ENCODE measurements at places on chromosomes 7 and 10.

- no peak for DNase-seq
Observed at GRCh38 chr10:17878896-17879295, 69.7 kb downstream of the MRC1 start.

DNA sequence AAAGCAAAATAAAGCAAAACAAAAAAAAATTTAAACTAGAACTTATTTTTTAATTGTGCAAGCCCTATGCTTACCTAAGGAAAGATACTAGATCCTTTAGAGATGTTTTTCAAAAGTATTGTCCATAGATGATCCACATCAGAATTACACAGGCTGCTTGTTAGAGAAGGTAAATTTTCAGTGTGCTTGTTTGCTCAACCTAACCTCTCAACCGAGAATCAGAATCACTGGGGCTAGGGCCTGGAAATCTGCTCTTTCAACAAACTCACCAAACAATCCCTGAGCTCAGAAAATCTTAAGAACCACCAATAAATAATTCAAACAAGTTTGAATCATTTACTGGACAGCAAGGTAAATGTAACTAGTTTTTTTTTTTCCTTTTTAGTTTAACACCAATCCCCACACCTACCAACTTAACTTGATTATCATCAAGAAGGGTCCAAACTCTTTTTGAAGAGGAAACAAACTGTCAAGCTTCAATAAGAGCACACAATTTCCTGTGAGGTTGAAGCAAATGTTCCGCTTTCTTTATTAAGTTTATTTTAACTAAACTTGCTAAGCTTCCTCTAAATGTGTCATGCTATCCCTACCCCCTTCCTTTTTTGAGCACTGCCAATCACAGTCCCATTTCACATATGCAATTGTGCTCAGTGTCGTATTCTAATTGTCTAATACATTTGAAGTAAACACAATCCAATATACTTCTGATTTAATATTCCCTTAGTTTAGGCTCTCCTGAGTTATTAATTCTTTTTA, 7.4 kb upstream of the TSPAN33 start:
- DNase-seq: no peak

DNA sequence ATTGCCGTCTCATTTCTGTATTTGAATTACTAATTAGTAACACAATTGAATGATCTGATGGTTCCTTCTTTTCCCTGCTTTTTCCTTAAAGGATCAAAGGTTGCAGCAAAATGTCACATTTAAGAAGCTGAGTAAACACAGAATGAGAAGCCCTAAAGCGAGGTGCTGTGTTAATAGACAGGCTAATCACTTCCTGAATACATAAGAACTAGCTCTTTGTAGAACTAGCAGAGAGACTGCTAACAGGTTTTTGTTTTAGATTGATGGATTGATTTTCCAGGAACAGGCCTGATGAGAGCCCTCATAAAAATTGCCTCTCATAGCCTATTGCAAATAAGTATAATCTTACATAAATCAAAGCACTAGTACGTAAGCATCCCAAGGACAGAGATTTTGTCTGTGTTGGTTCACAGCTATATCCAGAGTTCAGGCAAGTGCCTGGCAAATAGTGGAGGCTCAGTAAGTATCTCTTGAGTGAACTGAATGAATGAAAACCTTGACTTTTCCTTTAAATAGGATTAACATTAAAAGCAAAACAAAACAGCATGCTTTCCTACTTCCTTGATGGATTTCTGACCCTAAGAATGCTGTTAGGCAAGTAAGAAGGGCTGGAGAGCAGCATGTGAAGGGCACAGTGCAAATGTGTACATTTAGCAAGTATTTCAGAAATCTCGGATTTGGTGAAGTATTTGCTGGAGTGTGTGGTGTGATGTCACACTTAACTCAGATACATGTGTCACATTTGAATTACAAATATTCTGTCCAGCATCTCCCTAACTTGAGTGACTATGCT, 3.3 kb downstream of the TMEM229A start:
- DNase-seq: no peak

- DNase-seq: no peak
Observed at GRCh38 chr10:110506448-110506847, 8.7 kb downstream of the DUSP5 start.

- DNase-seq: no peak
Observed at GRCh38 chr10:99232360-99232999, 3.2 kb downstream of the HPSE2 start.

DNA sequence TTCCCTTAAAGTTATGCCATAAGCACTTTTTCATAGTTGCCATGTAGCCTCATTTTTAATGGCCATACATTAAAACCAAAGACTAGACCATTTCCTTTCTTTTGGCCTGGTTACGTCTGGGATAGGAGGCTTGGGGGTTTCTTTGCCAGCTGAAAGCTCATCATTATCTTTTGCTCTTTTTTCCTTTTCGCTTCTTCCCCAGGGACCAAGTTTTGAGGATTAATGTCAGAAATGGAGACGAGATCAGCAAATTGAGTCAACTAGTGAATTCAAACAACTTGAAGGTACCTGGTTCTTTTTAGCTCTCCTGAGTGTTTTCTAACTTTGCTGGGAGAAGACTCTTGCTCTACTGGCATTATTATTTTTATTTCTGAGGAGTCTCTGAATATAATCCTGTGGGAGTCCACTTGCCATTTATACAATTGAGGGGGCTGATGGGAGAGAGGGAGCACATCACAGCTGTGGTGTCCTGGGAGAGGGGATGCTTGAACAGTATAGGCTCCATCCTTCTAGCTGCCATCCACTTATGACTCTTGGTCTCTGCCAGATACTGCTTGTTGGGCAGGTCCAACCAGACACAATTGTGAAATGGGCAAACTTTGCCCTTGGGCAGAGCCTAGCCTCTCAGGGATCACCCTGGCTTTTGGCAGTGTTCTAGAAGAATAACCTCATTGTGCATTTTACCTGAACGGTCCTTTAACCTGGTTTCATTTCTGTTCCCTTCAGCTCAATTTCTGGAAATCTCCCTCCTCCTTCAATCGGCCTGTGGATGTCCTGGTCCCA, 5.8 kb downstream of the CPA4 start:
- no peak for DNase-seq

DNA sequence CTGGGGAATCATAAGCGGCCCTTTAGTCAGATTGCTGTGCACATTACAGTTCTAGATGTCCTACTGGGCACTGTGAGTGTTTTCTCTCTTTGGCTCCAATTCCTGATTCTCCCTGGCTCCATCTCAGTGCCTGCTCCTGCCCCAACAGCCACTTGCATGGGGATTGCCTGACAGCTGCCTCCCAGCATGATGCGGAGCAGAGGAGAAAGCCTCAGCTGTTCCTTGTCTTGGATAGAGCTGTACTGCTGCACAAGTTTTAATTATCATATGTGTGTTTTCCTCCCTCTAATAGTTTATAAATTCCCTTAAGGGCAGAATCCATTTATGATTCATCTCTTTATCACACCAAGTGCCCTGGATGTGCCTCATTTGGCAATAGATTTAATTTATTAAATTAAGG, 285.8 kb upstream of the COBL start:
- DNase-seq: no peak

DNA sequence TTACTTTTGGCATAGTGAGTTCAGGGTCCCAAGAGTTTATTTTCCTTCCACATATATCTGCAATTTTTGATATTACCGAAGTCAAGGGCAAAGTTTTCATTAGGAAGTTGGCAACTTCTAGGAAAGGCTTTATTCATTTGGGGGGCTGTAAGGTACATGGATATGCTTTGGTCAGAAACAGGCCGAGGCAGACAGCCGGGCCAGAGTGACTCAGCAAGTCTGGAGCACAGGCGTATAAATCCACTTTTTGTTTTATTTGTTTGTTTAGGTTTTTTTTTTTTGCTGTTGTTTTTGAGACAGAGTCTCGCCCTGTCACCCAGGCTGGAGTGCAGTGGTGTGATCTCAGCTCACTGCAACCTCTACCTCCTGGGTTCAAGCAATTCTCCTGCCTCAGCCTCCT, 3.7 kb downstream of the ZNF680 start:
- no peak for DNase-seq

Measured in AG09309 (cell line).